HTR-8/SVneo (cell line): ENCODE measurements at places on chromosomes 12 and 14.

- DNase-seq, result no peak
These were observed 63.6 kb upstream of the RESF1 start for GRCh38 chr12:31895449-31896150.

- DNase-seq, result no peak
These were observed 22.1 kb upstream of the KIF26A start for GRCh38 chr14:104116288-104116755.

GRCh38 chr12:56126732-56127239 is 1.3 kb upstream of the ESYT1 start:
- no peak for DNase-seq

DNA sequence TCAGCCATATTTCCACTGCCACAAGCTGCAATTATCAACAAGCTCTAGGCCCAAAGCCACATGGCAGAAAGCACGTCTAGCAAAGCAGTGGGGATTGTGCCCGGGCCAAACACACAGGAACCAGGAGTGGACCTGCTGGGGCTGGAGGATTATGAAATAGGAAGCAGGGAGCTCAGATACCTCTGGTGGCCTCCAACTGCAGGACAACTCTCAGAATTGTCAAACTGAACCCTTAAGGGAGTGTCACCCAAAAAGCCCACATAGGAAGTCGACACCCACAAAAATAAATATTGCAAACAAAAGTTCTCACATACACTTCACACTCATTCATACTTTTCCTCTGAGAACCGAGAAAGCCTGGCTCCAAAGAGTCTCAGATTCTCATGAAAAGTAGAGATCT is 26.1 kb downstream of the KCTD10 start:
- DNase-seq, result no peak

DNA sequence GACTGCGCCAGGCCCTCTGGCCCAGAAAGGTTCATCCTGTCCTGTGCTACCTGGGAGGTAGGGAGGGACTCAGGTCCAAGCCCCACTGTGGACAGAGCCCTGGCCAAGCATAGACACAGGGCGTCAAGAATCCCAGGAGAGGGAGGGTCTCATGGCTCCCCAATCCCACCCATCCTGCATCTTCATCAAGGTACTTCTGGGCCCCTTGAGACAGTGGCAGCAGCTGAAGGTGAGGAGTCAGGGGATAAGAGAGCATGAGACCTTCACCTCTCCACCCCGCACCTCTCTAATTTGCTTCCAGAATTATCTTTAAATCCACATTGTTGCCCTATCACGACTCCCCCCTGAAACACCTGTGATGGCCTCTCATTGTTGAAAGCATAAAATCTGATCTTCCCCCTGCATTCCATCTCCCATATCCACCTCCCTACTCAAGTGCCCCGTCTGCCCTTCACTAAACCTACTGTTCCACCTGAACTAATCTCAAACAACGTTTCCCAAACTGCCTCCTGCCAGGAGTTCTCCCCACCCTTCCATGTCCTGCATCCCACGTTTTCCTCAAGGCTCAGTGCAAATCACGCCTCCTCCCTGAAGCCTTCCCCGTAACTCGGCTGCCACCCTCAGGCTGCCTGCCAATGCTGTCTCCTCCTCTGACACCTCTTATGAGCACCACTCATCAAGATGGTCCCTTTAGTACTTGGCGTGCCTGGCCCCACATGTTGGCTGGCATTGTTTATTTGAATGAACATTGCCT is 27.1 kb downstream of the KRT18 start:
- DNase-seq, result no peak

GRCh38 chr12:69688021-69688420 is 11.1 kb downstream of the BEST3 start:
- DNase-seq, result no peak

- no peak for DNase-seq
These were observed 4.7 kb downstream of the TNFRSF1A start for GRCh38 chr12:6336889-6337853.

GRCh38 chr12:68393417-68393816 is 61.3 kb upstream of the MDM1 start:
- DNase-seq, result no peak

DNA sequence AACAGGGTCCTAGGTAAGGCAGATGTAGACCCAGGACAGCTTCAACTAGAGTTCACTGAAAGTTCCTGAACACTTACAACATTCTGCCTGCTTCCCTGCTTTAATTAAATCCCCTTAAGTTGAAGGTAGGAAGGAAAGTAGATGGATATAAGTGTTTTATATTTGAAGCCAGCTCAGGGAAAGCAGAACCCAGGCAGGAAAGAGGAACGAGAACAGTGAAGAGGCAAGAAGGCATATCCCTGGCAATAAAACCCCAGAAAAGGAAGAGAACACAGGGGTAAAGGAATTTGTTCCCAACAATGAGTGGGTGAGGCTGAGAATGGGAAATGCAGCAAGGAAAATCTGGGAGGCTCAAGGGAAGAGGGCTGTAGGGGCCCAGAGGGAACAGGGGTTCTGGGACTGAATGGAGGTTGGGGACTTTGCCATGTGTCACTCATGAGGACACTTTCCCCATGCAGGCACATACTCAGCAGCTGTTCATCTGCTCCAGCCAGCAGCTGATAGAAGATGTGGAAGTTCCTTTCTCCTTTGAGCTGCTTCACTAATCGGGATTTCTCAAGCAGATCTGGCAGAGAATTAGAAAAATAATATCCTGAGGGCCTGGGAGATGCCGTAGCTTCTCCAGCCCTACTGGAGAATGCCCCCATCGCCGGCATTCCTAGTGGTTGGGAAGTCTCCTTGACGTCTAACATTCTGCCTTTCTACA is 3.7 kb downstream of the MYO1A start:
- no peak for DNase-seq

- DNase-seq, result no peak
These were observed 26.6 kb downstream of the PLEKHA5 start for GRCh38 chr12:19155981-19156734.

- no peak for DNase-seq
These were observed 217.3 kb downstream of the RBM19 start for GRCh38 chr12:113748707-113749432.

- no peak for DNase-seq
These were observed 301.6 kb downstream of the CACNA1C start for GRCh38 chr12:2354151-2354991.

DNA sequence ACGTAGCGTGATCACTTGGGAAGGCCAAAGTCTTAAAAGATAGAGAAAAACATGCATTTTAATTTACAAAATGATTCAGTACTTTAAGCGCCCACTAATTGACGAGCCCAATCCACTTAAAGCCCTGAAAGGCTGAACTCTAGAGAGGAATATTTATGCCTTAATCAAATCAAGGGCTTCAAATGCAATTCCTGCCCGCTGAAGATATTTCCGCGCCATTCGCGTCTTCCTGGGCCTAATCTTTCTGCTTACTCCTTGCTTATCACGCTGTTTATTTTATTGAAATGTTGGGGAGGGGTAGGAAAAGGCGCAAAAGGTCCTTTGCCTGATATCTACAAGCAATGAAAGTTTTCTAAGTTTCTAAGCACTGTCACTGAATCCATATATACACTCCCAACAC is 4.0 kb downstream of the TBX3 start:
- DNase-seq, result no peak

DNA sequence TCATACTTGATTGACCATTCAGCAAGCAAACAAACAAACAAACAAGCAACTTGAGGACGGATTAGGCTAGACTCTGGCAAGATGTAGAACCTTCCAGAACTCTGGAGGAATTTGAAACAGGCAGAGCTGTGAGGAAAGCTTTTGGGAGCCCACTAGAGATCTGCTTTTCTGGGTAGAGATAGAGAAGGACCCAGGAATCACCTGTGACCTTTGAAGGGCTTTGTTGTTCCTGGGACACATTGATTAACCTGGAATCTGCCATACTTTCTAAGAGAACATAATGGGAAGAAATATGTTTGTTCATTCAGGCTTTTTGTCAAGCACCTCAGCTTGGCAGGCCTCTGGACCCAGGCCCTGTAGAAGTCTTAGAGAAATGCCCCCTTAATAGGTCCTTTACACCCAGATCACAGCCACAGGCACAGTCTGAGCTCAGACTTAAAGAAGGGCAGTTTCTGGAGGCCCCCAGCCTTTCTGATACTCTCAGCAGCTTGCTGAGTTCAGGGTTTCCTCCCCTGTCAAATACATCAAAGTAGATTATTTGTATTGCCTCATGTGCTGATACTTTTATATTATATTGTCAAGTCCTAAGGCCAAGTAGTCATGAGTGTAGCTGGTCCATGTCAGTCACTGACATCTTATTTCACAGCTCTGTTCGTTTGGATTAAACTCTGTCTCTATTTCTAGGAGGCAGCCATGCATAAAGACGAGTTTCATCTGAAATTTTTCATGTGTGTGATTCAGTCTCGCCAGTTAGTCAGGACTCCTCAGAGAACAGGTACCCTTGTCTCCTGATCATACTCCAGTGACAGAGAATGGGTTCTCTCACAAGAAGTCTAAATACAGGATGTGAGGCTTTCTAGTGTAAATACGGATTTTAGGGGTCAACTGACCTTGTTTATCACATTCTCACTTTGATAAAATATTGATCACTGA is 1.1 kb upstream of the SENP1 start:
- no peak for DNase-seq
